ENCODE measurements at places on chromosomes 13 and 19. TPM values are rescaled to one million over a fixed set of nuclear protein-coding genes. Genes with fewer than 3 reads are reported as not detected.

KMT2B gene
- 6.0 TPM for total RNA-seq

CAPN12 gene
- total RNA-seq, result 0.13 TPM

SERP2 gene
- 6.8 TPM for total RNA-seq

SLC5A5 gene
- not detected for total RNA-seq

ADAMTSL5 gene
- total RNA-seq, result 4.2 TPM

NTF4 gene
- total RNA-seq, result not detected

TMIGD2 gene
- total RNA-seq, result not detected

ZNF793 gene
- 6.3 TPM for total RNA-seq

IRS2 gene
- total RNA-seq, result 5.6 TPM

SLC25A41 gene
- total RNA-seq, result 0.11 TPM

COMP gene
- total RNA-seq, result 95.9 TPM

CDX2 gene
- not detected for total RNA-seq

Data from articular chondrocyte of knee joint (primary cell).